ENCODE measurements at places on chromosomes 12 and 14.

DNA sequence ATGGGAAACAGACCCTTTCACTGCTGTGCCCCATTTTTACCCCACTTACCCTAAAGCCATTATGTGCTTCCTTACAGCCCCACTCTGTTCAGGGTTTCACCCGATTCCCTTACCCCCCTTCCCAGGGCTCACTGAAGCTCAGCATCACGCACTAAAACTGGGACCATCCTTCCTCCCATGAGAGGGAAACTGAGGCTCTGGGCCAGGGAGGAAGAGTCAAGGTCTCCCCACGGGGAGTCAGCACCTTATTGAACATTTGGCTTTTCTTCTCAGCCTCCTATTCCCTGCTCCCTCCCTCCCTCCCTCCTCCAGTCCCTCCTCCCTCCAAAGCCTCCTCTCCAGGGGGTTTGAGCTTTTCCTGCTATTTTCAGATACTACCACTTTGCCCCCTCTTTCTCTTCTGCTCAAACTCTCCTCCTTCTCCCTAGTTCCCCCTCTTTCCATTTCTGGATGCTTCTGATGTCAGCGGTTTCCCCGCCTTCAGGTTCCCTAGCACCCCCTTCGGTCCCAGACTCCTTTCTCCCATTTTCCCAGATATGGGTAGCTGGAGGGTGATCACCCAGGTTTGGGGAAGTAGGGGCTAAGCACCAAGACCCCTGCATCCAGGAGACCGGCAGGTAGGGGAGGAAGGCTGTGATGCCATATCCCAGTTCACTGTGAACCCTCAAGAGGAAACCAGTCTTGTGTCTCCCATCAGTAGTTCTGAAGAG, 960 bp downstream of the GPR162 start:
- DNase-seq: no peak

- DNase-seq: no peak
Measured at GRCh38 chr12:11078246-11078645, 13.9 kb downstream of the TAS2R43 start.

- DNase-seq: peak; percentile 91
Measured at GRCh38 chr14:28772613-28773012, 6.0 kb downstream of the FOXG1 start.

GRCh38 chr12:91490667-91491311, 308.2 kb upstream of the DCN start:
- no peak for DNase-seq

GRCh38 chr12:102425109-102426039, 55.0 kb downstream of the IGF1 start:
- no peak for DNase-seq

DNA sequence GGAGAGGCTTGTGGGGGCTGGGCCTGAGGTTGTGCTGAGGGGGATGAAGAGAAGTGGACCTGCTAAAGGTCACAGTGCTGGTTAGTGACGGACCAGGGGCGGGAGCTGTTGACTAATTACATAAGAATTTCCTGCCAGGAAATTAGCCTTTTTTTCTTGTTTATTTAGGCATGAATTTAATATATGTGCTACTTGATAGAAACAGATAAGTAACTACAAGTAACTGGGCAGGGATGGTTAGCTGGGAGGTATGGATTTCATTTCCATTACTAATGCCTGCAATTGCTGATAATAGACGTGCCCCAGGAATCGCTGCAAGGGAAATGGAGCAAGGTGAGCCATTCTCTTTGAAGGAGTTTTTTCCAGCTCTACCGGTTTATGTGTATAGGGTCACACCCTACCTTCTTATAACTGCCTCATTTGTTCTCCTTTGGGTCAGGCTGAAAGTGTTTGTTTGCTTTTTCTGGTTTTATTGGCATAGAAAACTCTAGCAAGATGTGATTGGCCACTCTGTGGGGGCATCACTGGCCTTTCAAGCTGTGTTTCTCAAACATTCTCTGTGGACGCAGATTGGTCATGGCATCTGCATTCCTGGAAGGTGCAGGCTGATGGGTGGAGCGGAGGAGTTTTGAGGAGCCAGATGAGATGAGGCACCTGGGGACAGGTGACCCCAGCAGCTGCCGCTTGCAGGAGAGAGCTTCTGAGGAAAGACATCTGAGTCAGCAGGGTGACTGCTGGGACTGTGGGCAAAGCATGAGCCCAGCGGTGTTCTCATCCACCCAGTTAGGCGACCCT, 19.0 kb upstream of the GPRC5A start:
- no peak for DNase-seq

DNA sequence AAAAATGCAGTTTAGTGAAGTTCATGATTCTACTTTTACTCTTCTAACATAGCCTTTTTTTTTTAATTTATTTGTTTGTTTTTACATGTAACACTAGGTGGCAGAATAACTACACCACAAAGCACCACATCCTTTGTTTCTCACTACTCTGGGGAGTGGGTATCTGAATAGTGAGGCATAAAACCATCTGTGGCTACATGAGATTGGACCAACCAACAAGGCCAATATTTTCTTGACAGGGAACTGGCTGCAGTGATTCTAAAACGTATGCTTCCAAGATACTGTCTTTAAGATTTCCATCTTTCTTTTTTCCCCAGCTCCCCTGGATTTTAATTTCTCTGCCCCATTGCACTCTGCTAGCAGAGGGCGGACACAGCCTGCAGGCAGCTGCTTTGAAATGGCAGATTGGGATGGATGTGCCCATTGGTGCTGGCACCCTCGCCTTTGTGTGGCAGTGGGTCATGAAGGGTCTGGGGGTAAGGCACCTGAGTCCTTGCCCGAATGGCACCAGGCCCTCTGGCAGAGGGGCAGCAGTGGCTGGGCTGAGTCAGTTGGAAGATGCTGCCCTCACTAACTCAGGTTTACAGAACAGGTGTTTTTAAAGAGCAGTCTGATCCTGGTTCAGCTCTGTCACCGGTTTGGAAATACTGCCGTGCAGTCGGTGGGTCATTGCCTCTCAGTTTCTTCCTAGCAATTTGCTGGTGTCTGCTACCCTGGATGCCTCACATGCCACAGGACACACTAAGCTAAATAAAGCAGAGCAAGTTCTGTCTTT, 429.1 kb downstream of the RAD51B start:
- DNase-seq: no peak

GRCh38 chr14:33279865-33280264, 341.2 kb downstream of the NPAS3 start:
- DNase-seq: no peak

DNA sequence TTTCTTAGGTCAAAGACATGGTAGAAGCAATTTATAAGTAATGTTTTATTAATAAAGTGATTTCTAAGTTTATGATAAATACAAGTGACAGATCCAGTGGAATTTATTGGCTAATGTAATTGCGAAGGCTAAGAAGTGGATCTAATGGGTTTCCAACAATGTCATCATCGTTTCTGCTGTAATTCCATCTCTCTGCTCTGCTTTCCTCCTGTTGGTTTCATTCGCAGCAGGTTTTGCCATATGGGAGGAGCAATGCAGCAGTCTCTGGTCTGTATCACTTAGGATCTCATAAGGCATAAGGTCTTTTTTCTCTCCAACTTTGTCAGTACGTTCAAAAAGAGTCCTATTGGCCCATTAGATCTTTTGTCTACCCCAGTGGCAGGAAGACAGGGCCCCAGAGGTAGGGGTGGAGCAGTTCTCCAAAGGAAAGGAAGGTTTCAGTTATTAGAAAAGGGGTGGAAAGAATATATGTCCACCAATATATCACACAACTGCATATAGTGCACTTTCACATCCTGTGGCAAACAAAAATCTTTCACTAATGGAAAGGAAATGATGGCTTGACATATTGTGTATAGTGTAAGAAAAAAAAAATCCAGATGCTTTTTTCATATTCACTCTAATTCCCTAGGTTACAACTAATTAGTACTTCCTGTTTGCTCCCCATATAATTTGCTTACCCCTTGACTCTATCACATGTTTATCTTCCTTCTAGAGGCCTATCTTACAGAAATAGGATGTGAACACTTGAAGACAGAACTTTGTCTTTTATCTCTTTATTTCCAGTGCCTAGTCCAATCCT, 451.3 kb downstream of the ZFP36L1 start:
- no peak for DNase-seq

DNA sequence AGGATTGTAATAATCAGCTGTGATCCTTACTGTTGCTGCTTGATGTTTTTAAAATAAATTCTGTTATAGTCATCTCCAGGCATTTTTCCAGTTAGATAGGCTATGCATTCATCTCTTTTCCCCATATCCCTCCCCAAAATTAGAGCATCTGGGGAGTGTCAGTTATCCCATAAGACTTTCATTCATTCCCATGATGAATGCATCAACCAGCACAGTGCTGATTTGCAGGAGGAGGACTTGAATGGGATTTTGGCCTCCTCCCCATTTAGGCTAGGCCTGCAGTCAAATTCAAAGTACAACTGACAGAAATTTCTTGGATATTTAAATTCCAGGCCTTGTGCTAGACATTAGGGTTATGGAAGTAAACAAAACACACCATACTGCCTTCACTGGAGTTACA, 99.8 kb downstream of the AEBP2 start:
- no peak for DNase-seq

DNA sequence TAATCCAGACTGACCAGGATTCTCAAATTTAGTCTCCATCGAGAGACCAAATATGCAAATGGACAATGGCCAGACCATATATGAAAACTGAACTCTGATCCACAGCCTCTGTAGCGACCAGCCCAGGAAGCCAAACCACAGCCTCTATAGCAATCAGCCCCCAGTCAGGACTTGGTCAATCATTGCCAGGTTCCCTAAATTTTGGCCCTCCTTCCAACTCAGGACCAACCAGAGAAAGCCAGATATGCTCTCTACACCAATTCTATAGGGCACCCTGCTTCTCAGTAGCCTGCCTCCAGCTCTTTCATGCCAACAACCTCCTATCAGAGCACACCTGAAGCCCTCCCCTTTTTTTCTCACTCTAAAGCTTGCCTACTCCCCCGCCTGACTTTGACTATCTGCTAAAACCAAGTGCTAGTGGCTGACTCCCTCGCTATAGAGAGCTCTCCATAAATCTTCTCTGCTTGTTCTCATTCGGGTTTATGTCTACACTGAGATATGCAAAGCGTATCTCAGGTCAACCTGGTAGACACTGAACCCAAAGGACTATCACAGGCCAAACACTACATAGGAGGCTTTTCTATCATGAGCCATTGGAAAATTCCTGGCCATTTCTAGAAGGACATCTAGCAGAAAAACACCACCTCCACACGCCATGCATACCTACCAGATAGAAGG, 110.5 kb upstream of the FUT8 start:
- no peak for DNase-seq

GRCh38 chr12:151579-151978, 62.4 kb downstream of the SLC6A12 start:
- no peak for DNase-seq

DNA sequence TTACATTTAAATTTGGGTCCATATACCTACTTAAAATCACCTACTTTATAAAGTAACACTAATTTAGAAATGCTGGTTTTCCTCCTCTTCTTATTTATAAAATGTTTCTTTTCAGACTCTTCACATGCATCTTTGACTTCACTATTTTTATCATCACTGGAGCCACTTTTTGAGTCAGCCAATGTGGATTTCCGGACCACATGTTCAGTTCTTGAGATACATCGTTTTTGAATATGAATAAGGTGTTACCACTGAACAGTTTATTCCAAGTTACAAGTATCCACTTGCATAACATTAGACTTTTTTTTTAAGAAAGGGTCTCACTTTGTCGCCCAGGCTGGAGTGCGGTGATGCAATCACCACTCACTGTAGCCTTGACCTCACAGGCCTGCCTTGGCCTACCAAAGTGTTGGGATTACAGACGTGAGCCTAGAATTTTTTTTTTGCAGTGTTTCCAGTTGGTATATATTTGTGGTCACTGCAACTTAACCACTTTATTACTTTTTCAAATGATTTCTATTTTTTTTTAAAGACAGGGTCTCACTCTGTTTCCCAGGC, 5.7 kb downstream of the FNTB start:
- no peak for DNase-seq

- DNase-seq: no peak
Measured at GRCh38 chr12:4269279-4269991, 4.1 kb upstream of the CCND2 start.

- DNase-seq: no peak
Measured at GRCh38 chr14:21917699-21918436, 244.2 kb upstream of the OR4E1 start.

DNA sequence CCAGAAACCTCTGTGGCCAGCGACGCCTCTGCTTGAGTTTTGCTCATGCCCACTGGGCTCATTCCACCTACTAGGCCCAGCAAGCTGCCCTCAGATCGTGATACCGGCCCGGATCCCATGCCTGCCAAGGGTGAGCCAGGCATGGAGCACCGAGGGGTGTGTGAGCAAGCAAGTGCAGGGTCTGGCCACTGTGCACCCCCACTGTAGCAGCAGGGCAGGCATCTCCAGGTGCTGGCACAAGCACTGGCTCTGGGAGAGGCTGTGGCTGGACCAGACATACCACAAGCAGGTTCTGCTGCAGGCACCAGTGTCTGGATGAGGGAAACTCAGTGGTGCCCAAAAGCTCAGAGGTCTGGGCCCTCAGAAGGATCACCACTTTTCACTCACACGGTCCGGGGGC, 20.6 kb downstream of the FAM186A start:
- no peak for DNase-seq

DNA sequence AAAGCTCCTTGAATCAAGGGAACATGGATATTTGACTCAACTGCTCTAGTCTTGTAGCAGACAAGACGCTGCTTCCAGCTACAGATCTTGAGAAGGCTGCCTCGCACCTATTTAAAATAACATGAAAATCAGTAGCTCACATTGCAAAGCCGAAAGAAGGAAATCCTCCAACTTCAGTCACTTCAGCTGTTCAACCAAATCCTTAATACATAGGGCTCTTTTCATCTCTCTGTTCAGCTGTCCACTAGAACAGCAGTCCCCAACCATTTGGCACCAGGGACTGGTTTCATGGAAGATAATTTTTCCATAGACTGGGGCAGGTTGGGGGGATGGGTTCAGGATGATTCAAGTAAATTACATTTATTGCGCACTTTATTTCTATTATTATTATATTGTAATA, 1116.0 kb upstream of the TMEM132C start:
- DNase-seq: no peak

DNA sequence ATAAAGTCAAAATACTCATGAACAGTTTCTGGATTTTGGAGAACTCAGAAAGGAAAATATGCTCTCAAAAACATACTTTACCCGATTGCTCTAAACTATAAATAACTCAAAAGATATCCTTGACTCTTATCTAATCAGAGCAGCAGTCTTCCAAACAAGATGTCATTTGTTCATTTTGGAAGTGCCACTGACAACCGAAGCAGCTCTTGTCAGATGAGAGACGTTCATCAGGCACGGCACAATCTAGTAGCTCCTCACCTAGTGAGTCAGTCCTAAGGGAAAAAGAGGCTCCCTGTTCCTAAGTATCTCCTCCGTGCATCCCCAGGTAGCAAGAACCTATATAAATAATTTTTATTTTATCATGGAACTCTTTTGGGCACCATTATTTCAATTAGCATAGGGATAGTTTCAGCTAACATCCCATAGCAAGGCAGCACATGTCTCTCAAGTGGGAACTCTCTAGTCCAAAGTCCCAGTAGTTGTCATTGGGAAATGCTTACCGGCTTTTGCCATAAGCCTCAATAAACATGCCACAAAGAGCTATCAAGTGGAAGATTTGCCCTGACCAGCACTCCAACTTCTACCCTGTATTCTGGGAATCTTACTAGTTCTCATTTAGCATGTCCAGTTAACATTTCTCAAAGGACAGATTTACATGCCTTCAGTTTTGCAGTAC, 14.1 kb upstream of the TMEM263 start:
- no peak for DNase-seq
